ENCODE measurements at places on chromosomes 3 and 15. TPM values are rescaled to one million over a fixed set of nuclear protein-coding genes. Genes with fewer than 3 reads are reported as not detected.

GRCh38 chr15:88011533-88011932 is 245.0 kb downstream of the NTRK3 start:
- no peaks in the 10 kb centered on the region for H3K27me3 ChIP-seq
- H3K4me1 ChIP-seq: no peaks in the 10 kb centered on the region
- H3K4me3 ChIP-seq: no peak overlapping the region
- H3K27ac ChIP-seq: no peak overlapping the region
- H3K36me3 ChIP-seq: no peaks in the 10 kb centered on the region

GRCh38 chr15:74179983-74180880 is 6.7 kb downstream of the ISLR start:
- no peak overlapping the region for H3K4me3 ChIP-seq
- H3K36me3 ChIP-seq: no peaks in the 10 kb centered on the region
- no peaks in the 10 kb centered on the region for H3K27me3 ChIP-seq
- H3K27ac ChIP-seq: no peak overlapping the region

GRCh38 chr15:57059026-57059660 is 140.7 kb downstream of the TCF12 start:
- no peaks in the 10 kb centered on the region for H3K36me3 ChIP-seq
- no peak for DNase-seq
- no peaks in the 10 kb centered on the region for H3K27me3 ChIP-seq
- no peak overlapping the region for H3K27ac ChIP-seq
- no peak overlapping the region for H3K4me3 ChIP-seq

Gene GABRA5
- not detected for total RNA-seq

Gene ARPIN
- 40.5 TPM for total RNA-seq

Gene POPDC2
- total RNA-seq: 0.78 TPM

Gene CORO2B
- total RNA-seq: 1.0 TPM

All from body of pancreas (tissue), 4 donors.